ENCODE measurements at places on chromosomes 16 and 17. TPM values are rescaled to one million over a fixed set of nuclear protein-coding genes. Genes with fewer than 3 reads are reported as not detected.

ARHGDIG gene
- total RNA-seq, result 3.1 TPM

TBC1D26 gene
- total RNA-seq, result not detected

SLFN14 gene
- not detected for total RNA-seq

IRX3 gene
- 1.4 TPM for total RNA-seq

C16orf46 gene
- 0.49 TPM for total RNA-seq

DNA sequence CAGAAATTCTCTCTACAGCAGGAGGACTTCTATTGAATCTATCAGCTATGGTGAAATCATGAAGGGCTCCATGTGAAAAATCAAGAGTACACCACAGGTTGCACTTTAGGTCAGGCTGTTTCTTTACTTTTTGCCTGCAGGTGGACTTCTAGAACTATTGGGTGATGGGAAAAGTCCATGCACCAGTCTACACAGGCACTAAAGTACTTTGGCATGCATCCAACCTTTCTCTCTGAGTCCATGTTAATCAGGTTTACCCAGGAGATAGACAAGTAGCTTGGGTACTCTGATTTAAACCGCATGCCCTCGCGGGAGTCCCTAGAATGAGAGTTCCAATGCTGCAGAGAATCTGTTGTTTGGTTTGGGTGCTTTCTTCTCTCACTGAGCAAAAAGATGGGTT, 9.1 kb upstream of the ANKFN1 start:
- no peak for DNase-seq

- DNase-seq, result peak; percentile 43
Measured at GRCh38 chr16:87369117-87369765, 14.3 kb downstream of the FBXO31 start.

DNA sequence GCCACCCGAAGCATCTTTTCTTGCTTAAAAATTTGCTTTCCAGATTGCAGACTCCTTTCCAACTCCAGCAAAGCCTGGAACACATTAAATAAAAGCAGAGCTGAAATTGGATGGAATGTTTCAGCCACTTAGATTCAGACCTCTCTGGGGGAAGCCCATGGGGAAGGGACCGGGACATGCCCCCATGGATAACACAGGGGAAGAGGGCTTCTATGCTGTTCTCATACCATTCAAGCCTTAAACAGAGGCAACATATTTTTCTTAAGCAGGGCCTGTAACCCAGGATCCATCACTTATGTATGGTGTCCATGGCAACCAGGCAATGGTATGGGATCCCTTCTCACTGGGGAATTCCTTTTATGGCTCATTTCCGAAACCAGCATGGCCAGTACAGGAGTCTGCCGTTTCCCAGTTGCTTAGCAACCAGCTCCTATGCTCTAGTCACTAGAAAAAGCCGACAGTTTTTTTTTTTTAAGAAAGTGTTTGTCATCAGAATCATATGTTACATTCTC, 62.0 kb upstream of the MARCHF10 start:
- DNase-seq, result no peak

- no peak for DNase-seq
Measured at GRCh38 chr16:14193316-14193871, 122.3 kb downstream of the MRTFB start.

- no peak for DNase-seq
Measured at GRCh38 chr17:53168413-53168812, 654.3 kb upstream of the KIF2B start.

DNA sequence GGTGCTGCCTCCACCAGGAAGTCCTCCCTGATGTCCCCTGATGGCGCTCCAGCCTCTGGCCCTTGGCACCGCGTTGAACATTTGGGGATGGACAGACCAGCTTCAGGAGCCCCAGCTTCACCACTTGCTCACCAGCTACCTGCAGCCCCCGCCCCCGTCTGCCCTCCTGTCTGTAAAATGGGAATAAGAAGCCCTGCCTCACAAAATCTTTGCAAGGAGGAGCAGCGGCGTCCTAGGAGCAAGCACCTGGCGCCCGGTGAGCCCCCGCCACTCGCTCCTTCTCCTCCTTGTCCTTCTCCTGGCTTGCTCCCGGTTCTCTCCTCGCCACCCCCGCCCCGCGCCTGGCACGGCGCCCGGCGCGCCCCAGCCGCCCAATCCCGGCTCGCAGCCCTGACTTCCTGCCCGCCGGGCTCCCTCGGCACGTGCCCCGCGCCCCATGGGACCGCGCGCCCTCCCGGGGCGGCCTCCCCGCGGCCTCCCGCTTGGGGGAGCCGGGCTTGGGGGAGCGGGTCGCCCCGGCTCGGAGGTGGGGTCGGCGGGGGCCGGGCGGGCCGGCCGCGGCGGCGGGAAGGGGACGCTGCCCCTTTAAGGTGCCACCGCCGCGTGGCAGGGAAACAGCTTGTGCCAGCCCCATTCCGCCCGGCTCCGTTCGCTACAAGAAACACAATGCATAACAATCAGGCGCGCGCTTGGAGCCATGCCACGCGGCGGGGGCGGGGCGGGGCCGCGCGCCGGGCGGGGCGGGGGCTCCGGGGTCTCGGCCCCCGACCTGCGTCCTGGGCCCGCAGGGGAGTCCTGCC, 9.1 kb upstream of the PPP1R1B start:
- DNase-seq, result peak; percentile 87
